Anterior cingulate cortex (tissue), 58 donors: ENCODE measurements at places on chromosomes 3 and 15.

DNA sequence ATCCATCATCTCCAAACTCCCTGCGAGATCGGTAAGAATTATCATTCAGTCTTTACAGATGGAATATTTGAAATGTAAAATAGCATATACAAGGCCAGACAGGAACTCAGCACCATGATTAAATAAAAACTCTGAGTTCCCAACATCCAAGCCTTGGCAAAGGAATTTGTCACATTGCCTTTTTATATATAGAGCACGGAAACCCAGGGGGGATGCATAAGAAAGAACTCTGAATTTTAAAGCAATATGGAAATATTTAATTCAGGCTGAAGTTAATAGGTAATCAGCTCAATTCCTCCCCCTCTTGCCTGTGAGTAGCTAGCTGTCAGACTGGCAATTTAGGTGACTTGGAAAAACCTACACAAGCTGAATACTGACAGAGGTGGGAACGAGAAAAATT, 217.9 kb upstream of the KCNMB2 start:
- no peak for DNase-seq

DNA sequence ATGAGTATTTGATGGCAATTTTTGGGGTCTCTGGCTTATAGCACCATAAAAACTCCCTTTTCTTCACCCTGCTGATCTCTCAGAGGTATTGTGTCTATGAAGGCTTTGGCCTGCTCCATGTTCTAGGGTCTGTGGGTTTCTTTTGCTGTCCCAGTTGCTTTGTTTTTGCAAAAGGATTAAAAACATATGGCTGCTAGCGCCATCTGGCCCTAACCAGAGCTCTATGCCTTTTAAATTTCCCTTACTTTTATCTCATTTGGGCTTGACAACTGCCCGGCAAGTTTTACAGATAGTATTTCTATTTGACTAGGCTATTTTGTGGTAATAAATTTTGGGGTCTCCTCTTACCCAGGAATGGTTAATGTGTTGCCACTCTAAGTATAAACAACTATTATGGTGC, 6.4 kb upstream of the GHRL start:
- DNase-seq = no peak

GRCh38 chr3:46629551-46630517, 17.5 kb downstream of the FAM240A start:
- peak; percentile 62 for DNase-seq

DNA sequence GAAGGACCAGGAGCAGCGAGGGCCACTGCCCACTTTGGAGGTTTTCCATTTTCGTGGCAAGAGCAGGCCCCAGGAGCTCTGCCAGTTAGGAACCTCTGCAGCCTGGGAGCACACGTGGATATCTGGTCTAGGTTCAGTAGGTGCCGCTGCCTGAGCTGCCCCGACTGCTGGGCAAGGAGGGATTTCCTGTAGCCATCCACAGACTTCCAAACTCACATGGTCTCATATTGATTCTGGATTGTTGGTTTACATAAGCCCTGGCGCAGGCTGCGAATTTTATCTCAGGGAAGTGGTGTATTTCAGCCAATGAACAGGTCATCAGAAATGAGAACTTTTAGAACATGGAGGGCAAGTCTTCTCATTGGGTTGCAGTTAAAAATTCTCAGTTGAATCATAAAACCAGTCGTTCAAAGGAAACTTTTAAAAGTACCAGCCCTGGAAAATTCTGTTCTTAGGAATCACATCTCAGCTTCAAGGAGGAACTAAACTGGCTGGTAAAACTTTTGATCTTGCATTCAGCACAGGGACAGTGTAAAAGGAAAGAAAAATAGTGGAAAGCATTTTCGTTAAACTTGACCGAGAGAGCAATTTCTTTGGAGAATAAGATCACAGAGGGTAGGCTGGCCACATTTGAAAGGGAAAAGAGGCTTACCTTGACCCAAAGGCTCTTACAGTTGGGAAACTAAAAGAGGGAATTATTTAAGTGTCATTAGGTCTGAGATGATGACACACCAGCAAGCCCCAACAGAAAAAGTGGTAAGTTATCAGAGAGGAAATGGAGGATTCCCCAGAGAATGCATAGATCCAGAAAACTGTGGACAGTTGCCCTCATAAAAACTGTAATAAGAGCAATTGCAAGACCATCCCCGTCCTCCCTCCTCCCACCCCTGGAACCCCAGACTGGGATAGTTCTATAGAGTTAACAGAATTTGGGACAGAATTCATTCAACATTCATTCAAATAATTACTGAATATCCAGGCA, 6.4 kb upstream of the RTP3 start:
- DNase-seq = no peak

GRCh38 chr15:95884276-95884675, 446.2 kb upstream of the NR2F2 start:
- DNase-seq = no peak

GRCh38 chr15:32677238-32677750, 35.8 kb downstream of the SCG5 start:
- DNase-seq = no peak

- DNase-seq = no peak
These were observed 79.7 kb downstream of the RARB start for GRCh38 chr3:25507811-25508210.

DNA sequence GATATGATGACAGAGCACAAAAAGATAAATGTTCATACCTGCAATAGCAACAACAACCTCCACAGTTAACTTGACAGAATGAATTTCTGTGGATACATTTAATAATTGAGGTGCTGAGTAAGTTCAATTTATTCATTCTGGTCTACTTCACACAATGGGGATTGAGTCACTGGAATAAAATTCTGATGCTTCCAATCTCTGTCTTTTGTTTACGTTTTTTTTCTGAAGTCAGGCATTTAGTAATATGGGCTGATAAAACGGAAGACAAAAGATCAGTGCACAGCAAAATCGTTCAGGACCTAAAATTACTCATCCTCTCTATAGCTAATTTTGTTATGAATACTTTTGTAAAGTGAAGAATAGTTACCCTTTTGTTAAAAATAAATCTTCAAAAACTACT, 565.9 kb upstream of the CCDC54 start:
- no peak for DNase-seq

GRCh38 chr3:134535186-134535970, 49.5 kb downstream of the CEP63 start:
- no peak for DNase-seq

GRCh38 chr3:121895121-121895520, 920 bp downstream of the SLC15A2 start:
- no peak for DNase-seq

DNA sequence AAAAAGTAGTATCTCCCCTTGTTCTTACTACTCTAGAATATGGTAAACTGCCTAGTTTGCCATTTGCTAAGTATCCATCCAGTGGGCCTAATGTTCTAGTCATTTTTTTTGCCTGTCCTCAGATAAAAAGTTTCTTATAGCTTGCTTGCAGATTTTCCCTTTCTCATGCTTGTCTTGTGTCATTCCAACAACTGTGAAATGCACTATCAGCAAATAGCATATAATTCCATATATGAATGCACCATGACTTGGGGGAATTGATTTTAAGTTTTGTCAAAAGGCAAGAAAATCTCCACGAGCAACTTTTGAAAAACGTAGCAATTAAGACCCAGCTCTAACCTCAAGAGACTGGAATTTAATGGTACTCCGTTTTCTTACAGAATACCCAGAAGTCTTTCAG, 286.2 kb upstream of the GPR149 start:
- DNase-seq = no peak

DNA sequence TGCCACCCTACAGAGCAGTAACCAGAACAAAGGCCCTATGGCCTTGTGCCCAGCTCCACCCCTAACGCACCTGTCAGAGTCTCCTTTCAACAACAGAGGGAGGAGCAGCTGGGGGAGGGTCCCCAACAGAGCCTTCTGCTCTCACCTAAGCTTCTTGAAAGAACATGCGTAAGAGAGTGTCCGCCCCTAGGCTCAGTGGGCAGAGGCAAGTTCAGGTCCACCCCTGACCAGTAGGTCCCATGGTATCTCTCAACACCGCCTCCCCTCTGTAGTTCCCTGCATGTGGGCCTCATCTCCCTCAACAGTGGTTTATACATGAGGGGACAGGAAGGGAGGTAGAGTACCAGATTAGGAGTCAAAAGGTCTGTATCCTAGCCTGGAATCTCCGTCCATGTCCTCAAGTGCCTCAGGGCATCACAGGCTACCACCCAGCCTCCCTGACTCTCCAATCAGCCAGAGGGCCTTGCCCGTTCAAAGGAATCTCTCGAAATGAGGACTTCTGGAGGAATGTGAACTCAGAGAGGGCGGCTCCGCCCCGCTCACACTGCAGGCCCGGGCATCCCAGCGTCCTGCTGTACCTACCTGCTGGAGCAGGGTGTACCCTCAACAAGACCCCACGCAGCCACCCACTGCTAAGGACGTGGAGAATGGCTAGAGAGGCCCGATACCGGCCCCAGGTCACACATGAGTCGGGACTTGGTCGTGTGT, 680 bp downstream of the POC1A start:
- no peak for DNase-seq

DNA sequence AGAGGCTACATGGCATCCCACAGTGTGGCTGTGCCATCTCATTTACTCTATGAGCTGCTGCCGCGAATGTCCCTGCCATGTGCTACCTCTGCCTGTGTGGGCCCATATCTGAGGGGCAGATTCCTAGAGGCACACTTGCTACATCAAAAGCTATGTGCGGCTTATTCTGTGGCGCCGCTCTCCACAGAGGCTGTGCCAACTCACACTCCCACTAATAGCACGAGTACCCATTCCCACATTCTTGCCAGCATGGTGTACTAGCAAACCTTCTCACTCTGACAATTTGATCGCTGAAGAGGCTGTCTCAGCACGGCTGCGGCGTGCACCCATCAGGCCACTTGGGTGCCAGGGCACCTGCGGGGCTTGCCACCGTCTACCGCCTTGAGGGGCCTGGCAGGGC, 31.2 kb upstream of the MUSTN1 start:
- DNase-seq = peak; percentile 19

- no peak for DNase-seq
These were observed at the start of gene MAPKAPK3 for GRCh38 chr3:50617096-50617791. MAPKAPK3 (plus strand) TSS chr3:50617151; CDS start chr3:50617566, 415 bp downstream.

DNA sequence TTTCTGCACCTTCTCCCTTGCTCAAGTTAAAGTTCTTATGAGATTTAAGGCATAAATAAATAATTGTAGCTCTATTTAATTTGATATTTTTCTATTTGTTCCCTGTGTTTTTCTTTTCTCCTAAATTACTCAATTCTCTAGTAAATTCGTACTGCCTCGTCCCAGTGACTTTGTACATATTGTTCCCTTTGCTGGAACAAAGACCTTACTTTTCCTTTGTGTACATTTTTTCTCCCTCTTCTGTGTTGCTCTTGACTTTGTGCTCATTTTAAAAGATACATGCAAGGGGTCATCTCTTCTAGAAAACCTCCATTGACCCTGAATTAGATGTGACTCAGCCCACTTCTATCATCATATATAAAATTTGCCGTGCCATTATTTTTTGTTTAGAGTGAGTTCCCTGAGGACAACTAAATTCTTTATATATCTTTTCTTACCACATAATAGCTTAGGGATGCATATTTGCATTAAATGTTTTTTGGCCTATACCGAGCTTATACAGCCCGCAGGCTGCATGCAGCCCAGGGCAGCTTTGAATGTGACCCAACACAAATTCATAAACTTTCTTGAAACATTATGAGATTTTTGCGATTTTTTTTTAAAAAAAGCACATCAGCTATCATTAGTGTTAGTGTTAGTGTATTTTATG, 29.6 kb downstream of the PPP4R2 start:
- DNase-seq = no peak

DNA sequence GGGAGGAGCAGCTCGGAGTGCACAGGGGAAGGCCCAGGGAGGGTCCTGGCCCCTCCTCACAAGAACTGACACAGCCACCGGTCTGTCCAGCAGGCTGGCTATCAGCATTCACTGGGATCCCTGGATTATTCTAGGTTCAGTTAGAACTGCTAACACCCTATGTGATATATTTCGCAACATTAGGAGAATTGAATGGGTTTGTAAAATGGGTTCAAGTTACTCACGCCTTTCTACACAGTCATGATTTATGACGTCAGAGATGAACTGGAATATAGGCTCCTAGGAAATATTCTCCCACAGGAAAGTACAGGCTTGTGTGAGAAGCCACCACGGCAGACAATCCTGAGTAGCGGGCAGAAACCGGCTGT, 969 bp upstream of the BSN start:
- no peak for DNase-seq

DNA sequence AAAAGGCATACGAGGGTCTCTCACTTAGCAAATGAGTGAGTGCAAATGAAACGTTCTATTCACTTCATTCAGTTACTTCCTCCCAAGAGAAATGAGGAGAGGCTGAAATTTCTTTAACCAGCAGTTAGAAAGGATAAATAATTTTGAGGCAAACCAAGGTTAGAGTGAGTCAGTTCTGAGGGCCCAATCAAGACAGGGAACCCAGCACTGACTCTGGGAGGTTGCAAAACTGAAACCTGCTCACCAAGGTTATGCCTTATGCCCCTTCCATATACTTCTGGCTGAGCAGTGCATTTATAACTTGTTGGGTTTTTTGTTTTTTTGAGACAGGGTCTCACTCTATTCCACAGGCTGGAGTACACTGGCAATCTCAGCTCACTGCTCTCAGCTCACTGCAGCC, 4.5 kb upstream of the RPSA start:
- DNase-seq = no peak

DNA sequence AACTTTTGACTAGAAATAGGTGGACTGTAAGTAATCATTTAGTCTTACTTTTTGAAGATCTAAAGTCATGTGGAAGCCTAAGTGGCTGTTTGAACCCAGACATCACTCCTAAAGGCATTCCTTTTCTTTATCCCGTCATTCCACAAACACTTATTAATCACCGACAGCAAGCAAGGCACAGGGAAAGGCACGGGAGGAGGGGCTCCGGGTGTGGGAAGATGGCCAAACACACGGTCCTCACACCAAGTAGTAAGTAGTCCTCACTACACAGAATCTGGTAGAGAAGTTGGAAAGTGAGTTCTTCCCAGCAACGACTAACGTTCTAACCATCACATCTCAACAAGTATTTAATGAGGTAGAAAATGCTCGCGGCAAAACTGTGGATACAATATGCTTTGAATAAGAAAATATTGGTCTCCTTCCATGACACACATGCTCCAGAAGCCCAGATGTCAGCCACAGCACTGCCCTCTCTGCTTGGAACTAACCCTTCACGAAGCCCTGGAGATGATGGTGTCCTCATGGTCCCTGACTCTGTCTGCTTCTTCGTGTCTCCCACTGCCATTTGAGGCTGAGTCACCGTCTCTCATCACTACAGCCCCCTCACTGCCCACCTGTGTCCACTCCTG, 202.2 kb downstream of the OPA1 start:
- DNase-seq = no peak

DNA sequence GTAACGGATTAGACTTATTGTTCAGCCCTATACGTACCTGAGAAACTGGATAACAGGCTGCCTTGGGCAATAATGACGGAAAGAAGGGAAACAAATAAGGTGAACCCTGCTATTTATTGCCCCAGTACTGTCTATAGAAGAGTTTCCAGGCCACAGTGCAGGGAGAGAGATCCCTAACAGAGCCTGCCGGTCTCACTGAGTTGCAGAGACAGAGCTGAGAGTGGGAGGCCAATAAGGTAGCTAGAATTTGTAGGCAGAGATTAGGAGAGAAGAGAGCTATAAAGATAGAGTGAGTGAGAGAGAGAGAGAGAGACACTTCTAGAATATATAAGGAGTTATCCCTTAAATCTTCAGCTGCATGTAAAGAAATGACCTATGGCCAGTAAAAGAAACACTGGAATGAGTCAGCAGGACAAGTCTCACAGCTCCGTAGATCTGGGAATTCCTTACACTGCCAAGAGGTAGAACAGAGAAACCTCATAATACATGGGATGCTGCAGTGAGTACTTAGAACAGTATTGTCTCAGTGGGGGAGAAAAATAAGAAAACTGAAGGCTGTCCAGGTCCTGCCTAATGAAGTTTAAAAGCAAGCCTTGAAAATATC, 51.8 kb downstream of the ST3GAL6 start:
- DNase-seq = no peak

- no peak for DNase-seq
These were observed 9.0 kb upstream of the ILDR1 start for GRCh38 chr3:122031123-122031468.
